ENCODE measurements at places on chromosomes 3 and 15. TPM values are rescaled to one million over a fixed set of nuclear protein-coding genes. Genes with fewer than 3 reads are reported as not detected.

Gene SYNPR
- 8.6 TPM for polyA plus RNA-seq

Gene PPM1L
- 20.3 TPM for polyA plus RNA-seq

Gene NME9
- polyA plus RNA-seq = 6.2 TPM

Gene GOLGA6B
- polyA plus RNA-seq = not detected

All from Purkinje cell (primary cell).